ENCODE measurements at places on chromosomes 13 and 19.
A peak's percentile ranks its signal among the peaks of the same experiment; 100 is the strongest.

DNA sequence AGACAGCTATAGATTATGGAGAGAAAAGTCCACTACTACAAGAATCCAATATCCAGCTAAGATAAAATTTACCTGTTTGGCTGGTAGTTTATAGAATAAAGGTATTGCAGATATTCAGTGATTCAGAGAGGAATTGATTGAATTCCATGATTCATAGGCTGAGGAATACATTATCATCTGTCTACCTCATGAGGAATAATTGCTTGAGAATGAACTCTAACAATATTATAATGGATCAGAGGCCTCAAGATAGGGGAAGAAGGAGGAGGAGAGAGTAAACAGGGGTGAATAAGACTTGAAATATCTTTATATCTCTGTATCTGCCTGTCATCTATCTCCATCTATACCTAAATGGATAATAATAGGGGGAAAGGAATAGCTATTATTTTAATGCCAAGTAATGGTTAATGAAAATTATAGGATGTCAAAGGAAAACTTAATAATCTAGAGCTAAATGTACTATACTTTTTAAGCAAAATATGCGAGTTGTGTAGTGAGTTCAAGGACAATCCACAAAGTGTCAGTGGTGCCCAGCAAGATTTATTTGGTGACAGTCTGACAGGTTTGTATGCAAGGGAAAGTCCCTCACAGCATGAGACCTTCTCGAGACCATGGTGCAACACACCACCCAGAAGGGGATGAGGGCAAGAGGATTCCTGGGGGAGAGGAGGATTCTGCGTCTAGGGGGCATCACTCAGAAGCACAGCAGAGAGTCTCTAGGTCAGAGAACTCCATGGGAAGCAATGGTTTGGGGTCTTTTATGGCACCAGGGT is 224.5 kb downstream of the GPC5 start:
- DNase-seq, result no peak

DNA sequence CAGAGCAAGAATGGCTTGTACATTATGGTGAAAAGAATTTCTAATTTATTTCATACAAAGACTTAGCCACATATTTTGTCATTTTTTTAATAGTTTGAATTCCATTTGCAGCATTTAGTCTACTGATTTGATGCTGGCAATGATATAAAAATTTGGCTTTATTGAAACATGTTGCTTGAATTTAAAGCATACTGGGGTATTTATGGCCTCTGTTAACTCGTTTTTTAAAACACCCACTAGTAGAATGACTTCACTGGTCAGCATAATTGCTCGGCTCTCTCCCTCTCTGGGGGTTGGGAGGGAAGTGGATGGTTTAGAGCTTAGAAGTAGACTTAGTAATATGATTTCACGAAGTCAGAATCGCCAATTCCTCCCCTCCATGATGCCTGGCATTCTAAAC is 354.9 kb upstream of the HTR2A start:
- no peak for DNase-seq

DNA sequence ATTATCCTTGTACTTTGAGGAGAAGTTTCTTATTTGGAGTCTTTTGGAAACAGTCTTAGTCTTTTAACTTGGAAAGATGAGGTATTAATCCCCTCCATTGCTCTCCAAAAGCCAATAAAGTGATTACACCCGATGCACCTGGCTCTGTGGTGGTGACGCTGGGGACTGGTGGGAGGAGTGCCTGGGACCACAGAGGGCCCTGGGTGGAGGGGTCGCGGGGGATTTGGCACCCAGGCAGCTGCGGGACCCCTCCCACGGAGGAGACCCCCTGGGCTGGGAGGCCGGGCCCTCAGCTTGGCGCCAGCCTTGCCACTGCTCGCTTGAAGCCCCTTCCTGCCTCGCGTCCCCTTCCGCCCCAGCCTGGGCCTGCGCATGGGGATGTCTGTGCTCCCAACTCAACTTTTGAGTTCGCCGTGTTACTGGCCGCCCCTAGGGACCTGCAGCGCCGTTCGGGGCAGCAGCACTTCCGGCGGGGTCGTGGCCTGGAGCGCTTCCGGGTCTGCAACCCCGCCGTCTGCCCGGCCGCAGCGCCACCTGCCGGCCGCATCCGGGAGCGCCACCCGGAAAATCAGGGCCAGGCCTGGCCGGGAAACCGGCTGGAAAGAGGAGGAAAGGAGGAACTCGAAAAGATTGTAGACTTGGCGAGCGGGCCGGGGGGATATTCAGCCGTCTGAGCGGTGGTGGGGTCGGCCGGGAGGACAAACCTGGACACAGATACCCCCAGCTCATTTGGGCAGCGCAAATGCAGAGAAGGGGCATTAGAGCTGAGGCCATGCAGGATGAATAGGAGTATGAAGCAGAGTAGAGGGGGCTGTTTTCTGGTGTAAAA is 8.4 kb downstream of the PEAK3 start:
- peak; percentile 41 for DNase-seq

GRCh38 chr13:95535243-95535642 is 17.3 kb upstream of the CLDN10 start:
- no peak for DNase-seq

DNA sequence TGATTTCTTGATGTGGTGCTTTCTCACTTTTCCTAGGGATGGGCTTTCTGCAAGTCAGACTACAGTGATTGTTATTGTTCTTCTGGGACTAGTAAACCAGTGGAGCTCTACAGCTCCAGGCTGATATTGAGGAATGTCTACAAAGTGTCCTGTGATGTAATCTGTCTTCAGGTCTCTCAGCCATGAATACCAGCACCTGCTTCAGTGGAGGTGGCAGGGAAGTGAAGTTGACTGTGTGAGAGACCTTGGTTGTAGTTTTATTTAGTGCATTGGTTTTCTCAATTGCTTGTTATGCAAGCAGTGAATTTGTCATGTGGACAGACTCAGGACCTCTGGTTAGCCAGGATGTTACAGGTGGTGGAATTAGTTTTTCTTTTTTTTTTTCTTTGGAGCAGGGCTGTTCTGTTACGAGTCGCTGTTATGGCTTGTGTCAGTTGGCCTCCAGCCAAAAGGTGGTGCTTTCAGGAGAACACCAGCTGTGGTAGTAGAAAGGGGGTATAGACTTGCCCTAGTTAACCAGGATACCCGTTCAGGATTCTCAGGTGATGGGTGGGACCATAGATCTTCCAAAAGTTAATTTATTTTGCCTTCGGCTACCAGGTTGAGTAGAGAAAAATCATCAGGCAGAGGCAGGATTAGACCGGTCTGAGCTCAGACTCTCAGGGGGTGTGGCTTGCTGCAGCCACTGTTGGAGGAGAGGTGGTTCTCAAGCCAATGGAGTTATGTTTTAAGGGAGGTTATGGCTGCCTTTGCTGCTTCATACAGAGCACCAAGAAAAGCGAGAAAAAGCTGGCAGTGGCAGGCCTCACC is 11.9 kb upstream of the ZNF675 start:
- DNase-seq, result no peak

- peak; percentile 69 for DNase-seq
Observed at GRCh38 chr19:54439174-54439851, 9.7 kb upstream of the LENG8 start.

DNA sequence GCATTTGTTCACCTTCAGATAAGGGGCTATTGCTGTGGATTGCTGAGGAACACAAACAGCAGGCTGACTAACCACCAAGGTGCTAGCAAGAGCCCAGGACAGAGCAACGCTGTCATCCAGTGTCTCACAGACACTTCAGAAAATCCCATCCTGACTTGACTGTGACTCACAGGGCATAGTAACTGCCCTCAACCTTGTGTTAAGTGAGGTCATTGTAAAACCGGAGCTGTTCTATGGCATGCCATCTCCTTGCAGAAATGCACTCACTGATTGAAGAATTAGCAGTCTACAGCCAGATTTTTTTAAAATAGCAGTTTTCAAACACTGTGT is 51.1 kb downstream of the TNFRSF19 start:
- no peak for DNase-seq

DNA sequence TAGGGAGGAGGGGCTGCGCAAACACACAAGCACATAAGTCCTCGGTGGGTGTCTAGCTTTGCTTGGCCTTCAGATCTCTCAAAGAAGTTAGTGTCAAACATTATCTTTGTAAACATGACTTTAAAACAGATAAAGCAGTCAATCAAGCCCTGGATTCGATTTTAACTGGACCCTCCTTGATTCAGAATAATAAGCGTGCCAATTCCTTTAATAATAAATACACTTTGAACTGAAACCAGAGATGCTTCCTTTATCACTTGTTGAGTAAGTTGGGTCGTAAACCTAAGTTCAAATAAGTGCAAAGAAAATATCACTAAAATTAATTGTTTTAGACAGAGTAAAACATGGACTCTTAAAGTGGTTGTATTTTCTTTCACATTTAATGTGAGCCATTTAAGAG is 30.9 kb downstream of the POU4F1 start:
- no peak for DNase-seq

DNA sequence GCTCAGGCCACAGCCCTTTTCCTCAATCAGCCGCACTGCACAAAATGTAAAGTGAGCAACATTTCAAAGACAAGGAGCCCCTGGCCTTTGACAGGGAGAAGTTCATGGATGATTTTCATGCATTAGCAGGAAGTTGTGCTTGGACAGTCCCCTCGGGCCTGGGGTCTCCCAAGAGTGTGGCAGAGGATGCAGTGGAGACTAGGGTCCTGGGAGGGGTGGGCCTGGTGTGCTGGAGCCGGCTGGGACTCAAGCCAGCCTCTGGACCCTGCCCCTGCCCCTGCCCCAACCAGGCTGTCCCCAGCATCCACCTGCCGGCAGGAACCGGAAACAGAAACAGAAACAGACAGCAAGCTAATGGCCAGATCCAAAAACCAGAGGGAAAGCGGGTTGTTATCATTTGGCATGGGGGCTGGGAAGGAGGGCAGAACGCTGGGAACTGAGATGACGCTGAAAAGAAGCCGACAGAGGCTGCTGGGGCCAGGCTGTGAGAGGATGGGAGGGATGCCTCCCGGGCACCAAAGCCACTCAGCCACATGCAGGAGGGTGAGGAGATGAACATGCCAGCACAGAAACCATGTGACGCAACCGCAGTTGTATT is 2.3 kb downstream of the GAS6 start:
- DNase-seq, result no peak

DNA sequence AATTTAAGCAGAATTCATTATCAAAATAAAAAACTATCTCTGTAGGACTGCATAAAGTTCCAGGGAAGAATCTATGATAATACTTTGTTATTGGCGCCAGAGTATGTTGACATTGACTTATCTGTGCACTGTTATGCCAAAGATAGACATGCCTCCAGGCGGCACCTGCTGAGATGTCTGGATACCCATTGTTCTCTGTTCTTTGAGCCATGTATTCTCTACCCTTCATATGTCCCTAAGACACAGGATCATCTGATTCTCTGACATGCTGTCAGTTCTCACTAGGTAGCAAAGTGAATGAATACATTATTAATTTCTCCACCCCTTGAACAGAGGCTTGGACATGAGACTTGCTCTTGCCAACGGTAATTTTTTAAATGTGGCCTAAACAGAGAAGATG is 517.8 kb upstream of the SLITRK5 start:
- DNase-seq, result no peak

DNA sequence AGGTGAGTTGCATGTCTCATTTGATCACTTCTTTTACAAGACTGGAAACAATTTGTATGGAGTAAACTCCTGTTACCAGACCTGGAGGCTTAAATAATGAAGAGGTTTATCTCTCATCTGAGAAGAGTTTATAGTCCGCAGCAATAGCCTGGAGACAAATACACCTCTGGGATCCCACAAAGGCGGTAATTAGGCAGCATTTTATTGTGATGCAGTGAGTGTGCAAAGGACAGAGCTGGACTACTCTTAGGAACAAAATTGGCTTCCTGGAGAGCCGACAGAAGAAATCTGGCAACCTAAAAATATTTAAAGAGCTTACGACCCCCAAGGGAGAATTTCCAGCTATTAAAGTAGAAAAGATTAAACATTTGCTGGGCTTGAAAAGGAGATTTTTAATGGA is 11.8 kb upstream of the KATNAL1 start:
- no peak for DNase-seq

DNA sequence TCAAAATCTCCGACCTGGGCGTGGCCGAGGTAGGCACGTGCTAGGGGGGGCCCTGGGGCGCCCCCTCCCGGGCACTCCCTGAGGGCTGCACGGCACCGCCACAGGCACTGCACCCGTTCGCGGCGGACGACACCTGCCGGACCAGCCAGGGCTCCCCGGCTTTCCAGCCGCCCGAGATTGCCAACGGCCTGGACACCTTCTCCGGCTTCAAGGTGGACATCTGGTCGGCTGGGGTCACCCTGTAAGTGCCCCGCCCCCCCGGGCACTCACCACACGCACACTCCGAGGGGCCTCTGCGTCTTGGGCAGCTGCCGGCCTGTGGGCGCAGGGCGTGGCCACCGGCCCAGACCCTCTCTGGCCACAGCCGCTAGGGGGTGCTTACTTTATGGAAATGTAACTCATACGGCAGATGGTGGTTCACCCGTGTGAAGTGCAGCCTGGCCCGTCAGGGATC is 14.9 kb downstream of the STK11 start:
- DNase-seq, result no peak

GRCh38 chr13:93260591-93260990 is 34.0 kb downstream of the GPC6 start:
- DNase-seq, result no peak

GRCh38 chr13:112895521-112896465 is 73.2 kb upstream of the MCF2L start:
- no peak for DNase-seq

- DNase-seq, result no peak
Observed at GRCh38 chr19:33388725-33389420, 15.4 kb downstream of the CEBPG start.

- no peak for DNase-seq
Observed at GRCh38 chr19:48900477-48901406, 630 bp downstream of the NUCB1 start.

Data from substantia nigra (tissue), 51 donors.